Iris pigment epithelial cell (primary cell): ENCODE measurements at places on chromosomes 2 and 18.

DNA sequence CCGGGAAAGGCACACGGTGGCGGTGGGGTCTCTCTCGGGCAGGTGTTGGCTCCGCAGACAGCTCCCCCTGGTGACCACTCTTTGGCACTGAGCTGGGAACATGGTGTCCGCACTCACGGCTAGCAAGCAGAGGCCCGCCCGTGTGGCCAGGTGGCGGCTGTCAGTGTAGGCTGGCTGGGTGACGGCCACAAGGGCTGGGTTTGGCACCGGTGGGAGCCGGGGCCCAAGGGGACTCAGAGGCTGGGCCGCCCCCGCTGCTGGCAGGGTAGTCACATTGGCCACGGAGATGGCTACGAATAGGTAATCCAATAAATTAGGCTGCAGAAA is 1071.7 kb downstream of the RPIA start:
- no peak for DNase-seq

- DNase-seq: no peak
Measured at GRCh38 chr2:70778676-70779075, 10.7 kb upstream of the ADD2 start.

- DNase-seq: no peak
Measured at GRCh38 chr18:24627644-24628315, 167.3 kb downstream of the HRH4 start.

GRCh38 chr2:147100406-147101035 is 744.3 kb upstream of the ACVR2A start:
- peak; percentile 34 for DNase-seq

- DNase-seq: no peak
Measured at GRCh38 chr2:23618265-23618664, 233.3 kb downstream of the KLHL29 start.

DNA sequence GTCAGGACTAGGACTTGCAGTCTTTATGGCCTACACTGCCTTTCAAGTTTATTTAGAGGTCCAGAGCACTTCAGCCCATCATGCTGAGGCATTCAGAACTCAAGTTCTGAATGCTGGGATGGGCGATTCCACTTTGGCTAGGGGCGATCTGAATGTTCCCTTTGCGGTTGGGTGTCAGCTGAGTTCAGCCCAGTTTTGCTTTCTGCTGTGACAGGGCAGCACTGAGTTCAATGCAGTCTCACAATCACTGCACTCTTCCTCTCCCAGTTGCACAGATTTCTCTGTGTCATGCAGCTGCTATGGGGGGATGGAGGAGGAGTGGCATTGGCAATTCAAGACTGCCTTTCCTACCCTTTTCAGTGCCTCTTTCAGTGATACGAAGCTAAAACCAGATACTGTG is 1232.0 kb upstream of the FAM98A start:
- DNase-seq: no peak

- DNase-seq: no peak
Measured at GRCh38 chr2:11832531-11832930, 86.1 kb downstream of the LPIN1 start.

GRCh38 chr2:13001408-13001807 is 284.7 kb downstream of the TRIB2 start:
- no peak for DNase-seq

DNA sequence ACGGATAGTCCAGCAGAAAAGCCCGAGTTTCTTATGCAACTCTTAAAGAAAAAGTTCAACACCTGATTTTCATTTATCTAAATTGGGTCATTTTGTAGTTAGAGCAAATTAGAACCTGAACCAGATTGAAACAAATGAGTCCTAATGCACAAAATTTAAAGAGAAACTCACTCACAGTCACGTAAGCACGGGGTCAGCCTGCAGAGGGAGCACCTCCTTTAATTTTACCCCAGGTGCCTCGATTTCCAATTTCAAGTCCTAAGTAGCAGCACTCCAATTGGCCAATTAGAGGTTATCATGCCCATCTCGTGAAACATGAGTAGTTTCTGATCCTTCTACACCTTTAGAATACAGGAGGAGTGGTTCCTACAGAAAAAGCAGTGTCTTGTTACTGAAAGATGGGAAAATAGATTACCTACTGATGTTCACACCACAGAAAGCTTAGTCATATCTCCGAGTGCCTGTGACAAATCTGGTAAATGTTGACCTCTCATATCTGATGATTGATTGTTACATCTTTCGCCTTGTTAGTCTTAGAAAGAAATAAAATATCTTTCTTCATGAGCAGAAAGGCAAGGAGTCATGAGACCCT is 1929.8 kb upstream of the LRRTM1 start:
- DNase-seq: no peak

GRCh38 chr18:48741866-48742265 is 203.0 kb downstream of the CTIF start:
- no peak for DNase-seq

DNA sequence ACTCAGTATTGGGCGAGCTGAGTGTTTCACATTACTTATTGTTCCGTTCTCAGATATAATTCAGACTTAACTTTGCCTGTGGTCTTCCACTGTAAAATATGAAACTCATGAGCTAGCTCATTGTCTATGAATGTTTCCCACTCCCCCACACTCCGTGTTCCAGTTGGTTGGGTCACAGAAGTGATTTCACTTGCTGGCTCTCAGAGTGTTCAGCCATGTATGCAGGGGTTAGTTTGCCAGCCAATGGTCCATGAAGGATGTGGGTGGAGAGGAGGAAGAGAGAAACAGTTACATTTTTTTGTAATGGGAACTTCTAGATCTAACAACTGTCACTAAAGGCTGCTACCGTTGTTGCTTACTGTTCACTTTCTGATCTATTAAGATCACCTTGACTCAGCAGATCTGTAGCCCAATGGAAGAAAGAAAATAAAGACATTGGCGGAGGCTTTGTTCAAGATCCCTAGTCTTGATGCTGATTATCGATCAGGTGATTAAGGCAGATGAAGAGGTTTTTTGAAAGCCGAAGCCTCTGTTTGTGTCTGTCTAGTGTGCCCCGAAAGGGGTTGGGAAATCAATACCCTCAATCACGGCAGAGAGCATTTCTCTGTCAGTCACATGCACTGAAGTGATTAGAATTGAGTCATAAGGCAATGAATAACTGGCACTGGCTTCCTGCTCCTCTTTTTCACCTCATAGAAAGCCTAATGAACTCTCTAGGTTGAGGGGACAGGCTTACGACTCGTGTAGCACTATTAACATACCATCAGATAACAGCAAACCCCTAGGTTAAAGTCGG is 279.7 kb upstream of the FIGN start:
- DNase-seq: peak; percentile 51

DNA sequence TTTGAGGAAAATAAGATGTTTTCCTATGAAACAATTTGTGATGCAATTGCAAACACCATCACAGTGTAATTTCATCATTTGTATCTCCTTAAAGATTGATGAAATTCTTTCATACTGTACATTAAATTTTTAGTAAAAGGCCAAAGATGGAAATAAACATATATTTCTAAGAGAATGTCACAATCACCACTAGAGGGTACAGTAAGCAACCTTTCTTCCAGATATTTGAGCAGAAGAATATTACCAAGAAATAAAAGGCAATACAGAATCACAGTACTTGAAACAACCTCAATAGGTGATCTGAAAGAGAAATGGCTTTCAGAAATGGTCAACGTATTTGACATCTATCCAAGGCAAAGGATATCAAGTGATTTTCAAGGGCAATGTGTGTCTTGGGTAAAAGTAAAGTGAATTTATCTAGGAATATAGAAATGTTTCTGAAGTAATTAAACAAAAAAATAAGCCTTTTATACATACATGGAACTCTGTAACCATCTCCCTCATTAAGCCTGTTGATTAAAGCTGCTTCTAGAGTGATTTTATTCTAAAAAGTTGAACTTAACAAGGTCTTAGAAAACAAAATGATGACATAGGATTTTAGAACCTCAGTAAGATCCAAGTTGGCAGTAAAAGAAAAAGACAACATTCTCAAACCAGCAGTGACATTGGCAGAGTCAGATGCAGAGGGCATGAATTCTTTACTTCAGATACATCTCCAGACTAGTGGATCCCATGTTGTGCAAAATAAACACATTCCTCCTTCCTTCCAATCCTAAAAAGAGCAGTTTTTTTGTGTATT is 90.3 kb upstream of the SESTD1 start:
- no peak for DNase-seq

DNA sequence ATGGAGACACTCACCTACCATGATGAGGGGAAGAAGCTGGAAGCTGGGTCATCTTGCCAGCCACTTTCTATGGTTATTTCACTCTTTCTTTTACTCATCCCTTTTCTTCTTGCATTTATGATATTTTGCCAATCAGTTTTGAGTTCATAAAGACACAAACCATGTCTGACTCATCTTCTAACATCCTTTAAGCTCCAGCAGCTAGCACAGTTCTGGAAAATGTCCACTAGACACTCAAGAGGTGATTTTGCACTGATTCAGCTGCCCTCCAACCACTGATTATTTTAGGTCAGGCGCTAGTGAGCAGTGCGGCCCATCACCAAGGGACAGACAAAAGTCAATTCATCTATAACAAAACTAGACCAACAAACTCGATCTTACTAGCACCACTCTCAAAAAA is 537.1 kb upstream of the ID2 start:
- peak; percentile 65 for DNase-seq

DNA sequence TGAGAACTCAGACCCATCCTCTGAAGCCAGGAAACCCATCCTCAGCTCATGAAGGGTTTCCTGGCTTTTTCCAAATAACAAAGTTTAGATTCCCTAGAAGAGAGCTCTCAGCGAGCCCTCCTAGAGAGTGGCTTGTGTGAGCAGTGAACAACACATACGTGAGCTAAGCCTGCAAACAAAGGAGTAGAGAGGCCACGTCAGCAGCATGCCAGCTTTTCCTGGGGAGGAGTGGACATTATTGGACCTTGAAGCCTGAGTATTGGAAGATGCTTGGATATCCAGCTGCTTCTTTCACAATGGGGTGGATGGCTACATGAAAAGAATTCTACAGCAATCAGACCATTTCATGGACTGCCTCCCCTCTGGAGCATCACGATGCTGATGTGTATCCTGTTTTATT is 21.1 kb downstream of the KIF5C start:
- DNase-seq: no peak

DNA sequence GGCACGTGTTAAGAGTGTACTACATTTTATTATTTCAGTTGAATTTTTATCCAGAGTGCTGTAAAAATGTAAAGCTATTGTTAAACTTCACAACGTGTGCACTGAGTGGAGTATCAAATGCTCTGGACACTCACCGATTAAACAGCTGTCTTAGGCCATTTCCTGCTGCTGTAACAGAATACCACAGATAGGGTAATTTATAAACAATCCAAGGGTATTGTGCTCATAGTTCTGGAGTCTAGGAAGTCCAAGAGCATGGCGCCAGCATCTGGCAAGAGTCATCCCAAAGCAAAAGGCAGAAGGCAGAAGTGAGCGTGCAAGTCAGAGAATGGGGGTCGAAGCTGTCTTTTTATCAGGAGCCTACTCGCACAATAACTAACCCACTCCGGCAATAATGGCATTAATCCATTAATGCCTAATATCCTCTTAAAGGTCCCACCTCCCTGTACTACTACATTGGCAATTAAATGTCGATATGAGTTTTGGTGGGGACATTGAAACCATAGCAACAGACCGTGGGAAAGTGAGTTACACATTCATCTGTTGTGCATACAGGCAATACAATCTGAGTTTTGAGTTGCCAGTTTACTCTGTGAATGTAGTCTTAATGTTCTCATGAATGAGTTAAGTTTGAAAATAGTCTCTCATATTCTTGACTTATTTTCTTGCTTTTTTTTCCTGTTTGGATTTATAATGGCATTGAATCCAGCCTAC is 64.8 kb downstream of the ARMC9 start:
- DNase-seq: peak; percentile 37

GRCh38 chr2:215619989-215620388 is 184.1 kb upstream of the FN1 start:
- no peak for DNase-seq

- DNase-seq: no peak
Measured at GRCh38 chr2:24594283-24594682, 103.2 kb downstream of the NCOA1 start.

DNA sequence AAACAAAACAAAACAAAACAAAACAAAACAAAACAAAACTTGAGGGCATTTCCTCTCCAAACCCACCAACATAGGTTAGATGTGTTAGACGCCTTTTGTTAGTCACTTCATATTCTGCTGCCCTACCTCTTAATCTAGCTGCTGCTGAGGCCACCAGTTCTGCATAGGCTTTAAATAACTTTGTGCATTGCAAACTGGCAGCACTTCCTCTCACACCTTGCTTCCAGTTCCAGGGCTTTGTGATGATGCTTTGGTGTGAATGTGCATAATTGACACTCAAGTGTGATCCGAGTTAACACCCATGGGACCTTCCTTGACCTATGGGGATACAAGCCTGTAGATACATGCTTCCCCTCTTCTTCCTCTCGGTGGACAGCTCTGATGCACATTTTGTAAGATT is 2.3 kb upstream of the SERPINB11 start:
- DNase-seq: no peak

GRCh38 chr2:11642972-11643371 is 27.0 kb downstream of the NTSR2 start:
- no peak for DNase-seq

DNA sequence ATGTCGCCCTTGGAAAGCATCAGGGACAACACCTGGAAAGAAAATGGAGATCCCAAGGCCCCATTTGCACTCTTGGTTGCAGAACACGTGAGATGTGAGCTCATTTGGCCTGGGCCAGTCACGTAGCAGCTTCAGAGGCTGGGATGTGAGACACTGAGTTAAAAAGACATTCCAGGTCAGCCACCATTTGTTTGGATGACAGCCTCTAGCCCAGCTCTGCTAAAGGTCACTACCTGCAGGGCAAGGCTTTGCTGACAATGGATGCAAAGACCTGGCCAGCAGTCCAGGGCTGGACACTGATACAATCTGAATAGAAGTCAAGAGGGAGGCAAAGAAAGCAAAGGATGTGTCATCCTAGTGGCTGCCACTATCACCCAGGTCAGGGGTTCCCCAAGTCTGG is 83.9 kb upstream of the LRPPRC start:
- no peak for DNase-seq

DNA sequence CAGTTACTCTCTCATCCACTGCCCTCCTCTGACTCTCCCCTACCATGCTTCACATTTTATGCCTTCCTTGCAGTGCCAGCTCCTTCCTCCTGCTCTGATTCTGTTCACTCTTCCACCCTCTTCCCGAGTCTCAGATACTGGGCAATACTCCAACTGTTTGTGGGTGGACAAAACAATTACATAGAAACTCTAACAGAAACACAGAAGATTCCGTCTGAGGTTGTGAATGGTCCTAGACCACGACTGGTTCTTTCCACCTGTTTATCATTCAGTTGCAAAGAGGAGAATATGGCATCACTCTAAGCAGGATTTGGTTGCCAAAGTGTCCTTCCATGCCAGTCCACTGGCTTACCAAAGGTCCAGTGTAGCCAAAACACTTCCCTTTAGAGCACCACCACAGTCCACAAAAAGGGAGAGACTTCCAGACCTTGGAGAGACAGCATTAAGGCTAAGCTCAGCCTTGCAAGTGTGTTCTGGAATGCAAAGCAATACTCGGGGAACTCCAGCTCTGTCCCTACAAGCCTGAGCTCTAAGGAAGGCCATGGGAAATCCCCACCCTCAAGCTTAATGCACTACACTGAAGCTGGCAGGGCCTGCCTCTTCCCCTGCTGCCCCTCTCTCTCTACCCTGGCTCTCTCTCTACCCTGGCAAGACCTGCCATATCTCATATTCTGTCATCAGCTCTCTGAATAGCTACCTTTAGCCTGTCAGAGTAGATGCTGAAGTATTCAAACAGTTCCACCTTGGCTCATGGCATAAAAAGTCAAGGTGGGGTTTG is 33.6 kb upstream of the RND3 start:
- DNase-seq: peak; percentile 89
